Thoracic aorta (tissue), 2 donors: ENCODE measurements at places on chromosomes 5 and 9. TPM values are rescaled to one million over a fixed set of nuclear protein-coding genes. Genes with fewer than 3 reads are reported as not detected.

The TERT gene
- total RNA-seq: not detected

The PCDHGC4 gene
- total RNA-seq: 6.4 TPM

The ADAMTS16 gene
- total RNA-seq: not detected

DNA sequence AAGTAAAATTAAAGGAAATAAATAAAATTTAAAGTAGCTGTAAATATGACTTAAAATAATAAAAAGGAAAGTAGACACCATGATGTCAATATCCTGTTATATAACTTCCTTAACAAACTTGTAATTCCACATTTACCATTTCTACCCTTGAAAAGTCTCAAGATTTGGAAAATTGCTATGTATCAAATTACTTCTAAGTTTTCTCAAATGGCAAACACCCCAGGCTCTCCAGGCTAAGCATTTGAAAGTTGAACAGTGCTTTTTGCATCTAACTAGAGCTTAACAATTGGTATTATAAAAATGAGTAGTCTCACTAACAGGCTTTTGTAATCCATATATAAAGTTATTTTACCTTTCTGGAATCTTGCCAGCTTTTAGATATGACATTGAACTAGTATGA lies 41.5 kb upstream of the MACIR start:
- H3K4me1 ChIP-seq: no peaks in the 10 kb centered on the region
- DNase-seq: no peak
- no peaks in the 10 kb centered on the region for H3K36me3 ChIP-seq
- H3K4me3 ChIP-seq: no peak overlapping the region
- H3K27me3 ChIP-seq: no peaks in the 10 kb centered on the region

- no peak overlapping the region for H3K4me3 ChIP-seq
- no peaks in the 10 kb centered on the region for H3K4me1 ChIP-seq
- H3K27ac ChIP-seq: no peak overlapping the region
- no peak for DNase-seq
- no peaks in the 10 kb centered on the region for H3K36me3 ChIP-seq
- H3K27me3 ChIP-seq: no peaks in the 10 kb centered on the region
Observed at GRCh38 chr5:123651234-123651633, 139.3 kb downstream of the CSNK1G3 start.

- DNase-seq: no peak
- H3K4me3 ChIP-seq: no peak overlapping the region
- no peak overlapping the region for H3K27ac ChIP-seq
- no peaks in the 10 kb centered on the region for H3K36me3 ChIP-seq
- H3K4me1 ChIP-seq: no peaks in the 10 kb centered on the region
- H3K27me3 ChIP-seq: no peaks in the 10 kb centered on the region
Observed at GRCh38 chr5:23631302-23632045, 124.1 kb downstream of the PRDM9 start.

DNA sequence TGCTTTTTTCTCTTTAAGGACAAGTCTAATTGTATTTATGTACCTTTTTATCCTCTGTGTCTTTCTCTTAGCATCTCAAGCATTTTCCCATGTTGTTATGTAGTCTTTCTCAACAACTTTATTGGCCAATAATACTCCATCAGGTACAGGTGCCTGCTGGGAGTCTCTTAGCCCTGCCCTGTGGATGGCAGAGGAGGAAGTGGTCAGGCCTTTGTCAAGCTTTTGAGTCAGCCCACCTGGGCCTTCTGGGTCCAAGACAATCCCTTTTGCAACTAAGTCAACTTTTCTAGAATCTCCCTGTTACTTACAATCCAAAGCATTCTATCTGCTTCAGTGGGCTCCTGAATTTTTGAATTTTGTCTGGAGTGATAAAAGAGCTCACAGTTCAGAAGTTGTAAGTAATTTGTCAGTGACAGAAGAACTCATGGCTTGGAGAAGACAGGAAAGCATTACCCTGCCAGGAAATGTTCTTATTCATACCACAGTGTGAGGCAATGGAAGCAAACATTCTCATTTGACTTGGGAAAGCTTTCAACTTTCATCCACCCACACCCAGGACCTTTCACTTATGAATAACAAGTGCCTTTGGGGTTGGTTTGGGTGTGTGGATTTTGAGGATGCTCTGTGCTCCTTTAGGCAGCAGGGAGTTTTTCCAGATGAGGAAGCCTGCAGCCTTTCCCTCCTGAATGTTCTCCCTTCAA lies 200.0 kb upstream of the S1PR3 start:
- no peak for DNase-seq
- H3K4me1 ChIP-seq: peaks cover 7% of the 10 kb centered on the region
- peak overlapping the region; percentile 46 for H3K27ac ChIP-seq
- no peaks in the 10 kb centered on the region for H3K36me3 ChIP-seq

GRCh38 chr9:135192686-135193085 lies 105.2 kb downstream of the OLFM1 start:
- no peak overlapping the region for H3K27ac ChIP-seq
- H3K4me3 ChIP-seq: no peak overlapping the region
- no peaks in the 10 kb centered on the region for H3K4me1 ChIP-seq

- no peaks in the 10 kb centered on the region for H3K27me3 ChIP-seq
- no peak overlapping the region for H3K4me3 ChIP-seq
- peaks cover 3% of the 10 kb centered on the region for H3K36me3 ChIP-seq
- H3K4me1 ChIP-seq: no peaks in the 10 kb centered on the region
Observed at GRCh38 chr9:126417043-126417442, 90.4 kb downstream of the MVB12B start.

- no peak overlapping the region for H3K4me3 ChIP-seq
- no peak for DNase-seq
- no peaks in the 10 kb centered on the region for H3K36me3 ChIP-seq
- H3K27me3 ChIP-seq: no peaks in the 10 kb centered on the region
Observed at GRCh38 chr5:168390491-168390890, 95.8 kb upstream of the RARS1 start.

DNA sequence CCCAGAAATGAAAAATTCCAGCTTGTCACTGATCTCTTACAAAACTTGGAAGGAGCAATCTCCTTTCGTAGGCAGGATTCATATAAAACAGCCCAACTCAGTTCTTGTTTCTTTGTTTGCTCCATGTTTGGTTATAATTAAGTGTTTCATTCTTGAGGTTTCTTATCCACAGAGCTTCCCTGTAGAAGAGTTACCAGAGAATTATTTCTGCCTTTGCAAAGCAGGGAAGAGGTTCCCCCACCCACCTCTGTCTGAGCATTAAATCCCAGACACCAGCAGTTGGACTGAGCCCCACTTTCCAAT lies 34.1 kb upstream of the RAI14 start:
- H3K36me3 ChIP-seq: no peaks in the 10 kb centered on the region
- H3K27me3 ChIP-seq: no peaks in the 10 kb centered on the region
- H3K4me3 ChIP-seq: no peak overlapping the region
- DNase-seq: no peak
- H3K4me1 ChIP-seq: no peaks in the 10 kb centered on the region

DNA sequence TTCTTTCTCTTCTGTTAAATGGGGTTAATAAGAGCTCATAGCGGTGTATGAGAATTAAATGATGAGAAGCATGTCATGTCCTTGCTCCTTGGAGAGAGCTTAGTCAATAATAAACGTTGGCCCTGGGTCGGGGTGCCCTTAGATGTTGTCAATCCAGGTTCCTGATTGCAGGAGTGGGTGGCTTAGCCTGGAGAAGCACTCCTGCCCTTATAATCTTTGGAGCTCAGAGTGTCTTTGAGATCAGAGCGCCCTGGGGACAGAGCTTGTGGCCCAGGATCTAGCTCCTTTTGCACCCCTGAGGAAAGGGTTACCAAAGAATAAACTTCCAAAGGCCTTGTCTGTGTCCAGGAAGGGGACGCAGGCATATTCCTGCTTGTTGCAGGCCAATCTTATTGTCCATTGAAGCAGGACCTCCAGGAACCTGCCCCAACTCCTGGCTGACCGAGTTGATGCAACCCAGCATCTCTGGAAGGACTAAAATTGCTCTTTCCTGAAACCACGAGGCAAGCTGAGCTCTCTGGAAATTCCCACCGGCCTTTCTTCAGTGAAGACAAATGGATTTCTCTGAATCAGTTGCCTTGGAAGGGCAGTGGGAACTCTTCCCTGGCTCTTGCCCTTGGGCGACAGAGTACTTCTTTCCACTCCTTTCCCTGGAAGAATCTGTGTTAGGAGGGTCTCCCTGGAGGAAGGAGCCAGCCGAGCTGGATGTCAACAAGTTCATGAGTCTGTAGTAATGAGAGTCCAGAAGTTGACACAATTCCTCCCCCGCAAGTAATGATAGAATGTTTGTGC lies 6.4 kb upstream of the AMBP start:
- H3K27ac ChIP-seq: no peak overlapping the region
- no peak overlapping the region for H3K4me3 ChIP-seq
- no peaks in the 10 kb centered on the region for H3K4me1 ChIP-seq
- no peaks in the 10 kb centered on the region for H3K27me3 ChIP-seq
- DNase-seq: no peak

DNA sequence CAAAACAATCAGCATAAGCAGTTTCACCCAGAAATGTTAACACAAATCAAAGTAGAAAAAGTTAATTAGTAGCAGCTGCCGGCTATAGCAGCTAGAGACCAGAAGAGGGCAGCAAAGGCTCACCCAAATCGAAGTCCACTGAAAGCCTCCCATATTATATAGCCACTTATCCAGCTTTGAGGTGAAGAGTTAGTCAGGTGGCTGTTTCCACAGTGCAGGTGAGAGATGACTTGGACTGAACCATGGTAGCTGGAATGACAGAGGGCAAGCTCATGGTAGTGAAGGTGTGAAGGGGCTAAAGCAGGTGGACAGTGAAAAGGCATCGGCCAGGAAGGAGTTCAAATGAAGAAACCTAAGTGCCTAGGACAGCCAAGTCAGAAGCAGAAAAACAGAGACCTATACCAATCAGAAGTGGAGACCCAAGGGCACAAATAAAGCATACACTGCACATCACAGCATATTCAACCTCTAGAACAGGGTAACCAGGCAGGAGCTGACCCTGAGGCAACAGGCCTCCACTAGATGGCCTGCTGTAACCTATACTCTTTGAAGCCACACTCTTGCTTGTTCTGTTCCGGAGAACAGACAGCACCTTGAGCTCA lies 7.2 kb upstream of the RNF38 start:
- peak overlapping the region; percentile 15 for H3K27ac ChIP-seq
- H3K4me3 ChIP-seq: no peak overlapping the region
- no peaks in the 10 kb centered on the region for H3K36me3 ChIP-seq
- no peak for DNase-seq

DNA sequence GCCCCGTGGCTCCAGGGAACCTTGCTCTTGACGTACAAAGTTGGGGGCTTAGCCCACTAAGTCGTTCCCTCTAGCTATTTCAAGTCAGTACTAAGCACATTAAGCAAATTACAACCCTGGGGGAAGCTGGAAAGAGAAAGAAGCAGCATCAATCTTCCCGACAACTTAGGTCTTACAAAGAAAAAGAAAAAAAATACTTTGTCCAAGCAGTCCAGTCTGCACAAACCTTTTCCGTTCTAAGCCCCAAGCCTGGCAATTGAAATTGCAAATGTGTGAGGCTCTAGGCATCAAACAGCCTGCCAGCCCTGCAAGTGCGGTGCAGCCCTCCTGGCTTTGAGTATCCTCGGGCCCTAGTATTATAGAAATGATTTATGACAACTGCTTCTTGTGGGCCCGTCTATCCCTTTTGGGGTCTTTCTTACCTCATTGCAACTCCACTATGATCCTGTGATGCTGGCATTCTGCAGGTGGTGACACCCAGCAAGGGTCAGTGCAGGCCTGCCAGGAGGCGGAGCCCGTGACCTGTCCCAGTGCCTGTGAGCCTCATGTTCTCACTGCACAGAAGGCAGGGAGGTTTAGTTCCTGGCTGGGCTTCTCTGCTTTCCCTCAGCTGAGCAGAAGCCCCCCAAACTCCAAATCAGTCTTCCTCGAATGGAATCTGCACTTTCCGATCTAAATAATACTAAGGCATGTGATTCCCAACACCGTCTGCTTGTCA lies 232.3 kb upstream of the IRX2 start:
- H3K4me1 ChIP-seq: no peaks in the 10 kb centered on the region
- H3K27ac ChIP-seq: no peak overlapping the region
- DNase-seq: no peak
- no peaks in the 10 kb centered on the region for H3K36me3 ChIP-seq
- H3K4me3 ChIP-seq: no peak overlapping the region

GRCh38 chr9:134483361-134484184 lies 157.3 kb downstream of the RXRA start:
- no peak overlapping the region for H3K4me3 ChIP-seq
- no peaks in the 10 kb centered on the region for H3K4me1 ChIP-seq
- no peak overlapping the region for H3K27ac ChIP-seq
- no peaks in the 10 kb centered on the region for H3K36me3 ChIP-seq

GRCh38 chr9:117164512-117164911 lies 250.3 kb downstream of the ASTN2 start:
- H3K4me1 ChIP-seq: no peaks in the 10 kb centered on the region
- no peak for DNase-seq
- H3K27ac ChIP-seq: no peak overlapping the region
- no peaks in the 10 kb centered on the region for H3K36me3 ChIP-seq
- H3K27me3 ChIP-seq: no peaks in the 10 kb centered on the region
- no peak overlapping the region for H3K4me3 ChIP-seq

DNA sequence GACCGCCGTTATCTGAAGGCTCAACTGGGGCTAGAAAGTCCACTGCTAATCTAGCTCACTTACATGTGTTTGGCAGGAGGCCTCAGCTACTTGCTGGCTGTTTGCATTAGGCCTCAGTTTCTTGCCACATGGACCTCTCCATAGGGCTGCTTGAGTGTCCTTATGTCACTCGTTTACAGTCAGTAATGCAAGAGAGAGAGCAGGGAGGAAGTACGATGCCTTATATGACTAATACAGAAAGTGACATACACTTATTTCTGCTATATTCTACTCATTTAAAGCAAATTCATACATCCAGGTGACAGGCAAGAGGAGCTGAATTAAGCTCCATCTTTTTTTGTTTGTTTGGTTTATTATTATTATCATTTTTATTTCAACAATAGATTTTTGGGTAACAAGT lies 179.6 kb downstream of the LURAP1L start:
- H3K27me3 ChIP-seq: no peaks in the 10 kb centered on the region
- H3K4me3 ChIP-seq: no peak overlapping the region
- H3K36me3 ChIP-seq: no peaks in the 10 kb centered on the region

GRCh38 chr5:56307714-56308333 lies 74.7 kb upstream of the ANKRD55 start:
- H3K36me3 ChIP-seq: no peaks in the 10 kb centered on the region
- H3K27me3 ChIP-seq: no peaks in the 10 kb centered on the region
- H3K27ac ChIP-seq: no peak overlapping the region

- H3K4me1 ChIP-seq: no peaks in the 10 kb centered on the region
- DNase-seq: no peak
- H3K27ac ChIP-seq: no peak overlapping the region
- no peak overlapping the region for H3K4me3 ChIP-seq
- H3K27me3 ChIP-seq: no peaks in the 10 kb centered on the region
- H3K36me3 ChIP-seq: no peaks in the 10 kb centered on the region
Observed at GRCh38 chr5:111997711-111998110, 240.7 kb upstream of the NREP start.

- no peak for DNase-seq
- peak overlapping the region; percentile 7 for H3K27ac ChIP-seq
- H3K27me3 ChIP-seq: no peaks in the 10 kb centered on the region
- H3K4me3 ChIP-seq: no peak overlapping the region
Observed at GRCh38 chr5:16456103-16456832, 9.3 kb downstream of the ZNF622 start.

DNA sequence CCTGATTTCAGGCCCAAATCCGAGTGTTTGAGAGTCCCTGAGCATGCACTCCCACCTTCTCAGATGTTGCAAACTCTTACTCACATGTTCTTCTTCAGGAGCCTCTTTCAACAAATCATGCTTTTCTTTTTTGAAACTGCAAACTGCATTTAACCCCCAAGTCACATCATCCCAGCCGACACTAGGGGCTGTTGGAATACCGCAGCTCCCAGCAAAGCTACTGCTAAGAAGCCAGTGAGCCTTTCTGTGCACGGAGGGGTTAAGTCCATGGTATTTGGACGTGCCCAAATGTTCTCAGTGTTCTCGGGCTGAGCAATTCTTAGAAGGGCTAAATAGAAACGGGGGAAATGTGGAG lies 282.9 kb downstream of the NFIB start:
- peaks cover 10% of the 10 kb centered on the region for H3K4me1 ChIP-seq
- peak overlapping the region; percentile 88 for H3K27ac ChIP-seq
- H3K4me3 ChIP-seq: peak overlapping the region; percentile 66
- H3K36me3 ChIP-seq: no peaks in the 10 kb centered on the region
- no peaks in the 10 kb centered on the region for H3K27me3 ChIP-seq
